Activated CD8-positive, alpha-beta T cell treated with anti-CD3 and anti-CD28 coated beads, Interleukin-2, amount 10 ng/mL, durations not matched to agents 7 days and 5 days (primary cell): ENCODE measurements at places on chromosomes 7 and 10. TPM values are rescaled to one million over a fixed set of nuclear protein-coding genes. Genes with fewer than 3 reads are reported as not detected.

GRCh38 chr10:133164816-133165555, 5.0 kb downstream of the KNDC1 start:
- no peak overlapping the region for H3K27ac ChIP-seq
- no peak for DNase-seq
- H3K27me3 ChIP-seq: peaks cover 8% of the 10 kb centered on the region
- H3K36me3 ChIP-seq: no peaks in the 10 kb centered on the region
- H3K4me1 ChIP-seq: no peaks in the 10 kb centered on the region

DNA sequence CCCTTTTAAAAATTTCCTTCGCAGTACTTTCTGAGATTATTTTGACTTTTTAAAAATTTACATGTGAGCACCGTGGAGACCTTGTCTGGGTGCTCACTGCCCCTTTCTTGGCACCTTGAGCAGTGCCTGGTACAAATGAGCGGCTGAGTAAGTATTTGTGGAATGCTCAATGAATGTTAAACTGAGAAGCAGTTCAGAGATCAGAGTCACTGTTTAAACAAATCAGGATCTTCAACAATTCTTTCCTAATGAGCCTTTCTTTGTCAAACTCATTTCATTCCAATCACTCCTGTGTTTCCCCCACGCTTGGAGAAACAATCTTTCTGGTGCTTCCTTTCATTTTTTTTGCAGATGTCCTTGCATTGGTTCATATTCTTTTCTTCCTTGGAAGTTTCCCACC, 611.3 kb upstream of the GALNT17 start:
- no peak for DNase-seq
- H3K27me3 ChIP-seq: no peaks in the 10 kb centered on the region
- no peaks in the 10 kb centered on the region for H3K4me1 ChIP-seq
- no peaks in the 10 kb centered on the region for H3K36me3 ChIP-seq

Gene PRKAR1B
- 56.5 TPM for total RNA-seq

DNA sequence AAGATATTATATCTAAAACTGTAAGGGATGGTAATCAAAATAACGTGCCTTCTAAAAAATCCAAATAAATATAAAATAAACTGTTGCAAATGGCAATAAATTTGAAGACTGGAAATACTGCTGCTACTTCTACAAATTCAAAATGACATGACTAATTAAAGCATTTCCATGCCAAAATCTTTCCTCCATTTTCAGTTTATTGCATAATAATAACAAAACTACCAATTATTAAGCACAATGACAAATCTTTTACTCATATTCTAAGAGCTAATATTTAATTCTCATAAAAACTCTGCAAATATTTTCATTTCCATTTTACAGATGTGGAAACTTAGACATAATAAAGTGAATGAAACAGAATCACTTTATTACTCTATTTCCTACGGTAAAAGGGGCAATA, 38.8 kb upstream of the NEBL start:
- H3K27me3 ChIP-seq: no peaks in the 10 kb centered on the region
- H3K4me3 ChIP-seq: no peak overlapping the region
- no peak for DNase-seq

Gene SUGCT
- not detected for total RNA-seq

Gene ZYX
- 179 TPM for total RNA-seq

Gene DKK1
- total RNA-seq: not detected

Gene GPR15LG
- total RNA-seq: not detected

- no peak overlapping the region for H3K4me3 ChIP-seq
- no peaks in the 10 kb centered on the region for H3K27me3 ChIP-seq
- H3K36me3 ChIP-seq: peaks cover 22% of the 10 kb centered on the region
Measured at GRCh38 chr10:103455235-103455634, 3.1 kb upstream of the CALHM2 start.
